ENCODE measurements at places on chromosomes 1 and 21.

- DNase-seq, result no peak
Measured at GRCh38 chr1:244068567-244068966, 17.5 kb downstream of the ZBTB18 start.

- DNase-seq, result no peak
Measured at GRCh38 chr1:215599418-215600074, 32.4 kb downstream of the KCTD3 start.

GRCh38 chr1:231950331-231951128, 323.9 kb downstream of the DISC1 start:
- no peak for DNase-seq

GRCh38 chr1:57357462-57357861, 66.4 kb downstream of the DAB1 start:
- no peak for DNase-seq
